ENCODE measurements at places on chromosomes 16 and 17. TPM values are rescaled to one million over a fixed set of nuclear protein-coding genes. Genes with fewer than 3 reads are reported as not detected.

DNA sequence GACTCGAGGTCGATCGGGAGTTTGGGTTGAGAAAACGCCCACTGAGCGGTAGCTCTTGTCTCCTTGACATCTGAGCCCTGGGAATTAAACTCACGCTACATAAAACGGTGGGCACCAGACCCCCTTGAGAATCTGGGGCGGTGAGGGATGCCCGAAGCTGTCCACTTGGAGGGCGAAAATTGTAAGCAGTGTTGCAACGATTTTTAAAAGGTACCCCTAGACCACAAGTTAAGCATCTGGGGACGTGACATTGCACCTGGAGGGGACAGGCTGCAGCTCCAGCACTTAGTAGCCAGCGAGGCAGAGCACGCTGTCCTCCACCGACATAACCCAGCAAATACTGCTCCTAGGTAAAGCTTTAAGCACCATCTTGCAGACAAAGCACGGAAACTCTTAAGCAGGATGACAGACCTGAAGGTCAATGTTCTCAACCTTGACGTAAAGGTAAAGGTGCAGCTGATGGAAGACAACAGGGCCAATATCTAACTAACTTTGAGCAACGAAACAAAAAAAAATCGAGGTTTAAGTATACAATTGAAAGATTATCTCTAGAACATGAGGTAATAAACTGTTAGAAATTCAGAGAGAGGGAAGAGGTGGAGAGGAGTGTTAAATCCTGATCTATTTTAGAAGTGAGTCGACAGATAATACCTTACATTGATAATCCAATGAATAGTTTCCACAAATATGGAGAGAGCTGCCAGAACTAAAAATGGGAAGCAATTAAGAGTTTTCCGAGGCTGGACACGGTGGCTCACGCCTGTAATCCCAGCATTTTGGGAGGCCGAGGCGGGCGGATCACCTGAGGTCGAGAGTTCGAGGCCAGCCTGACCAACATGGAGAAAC lies 921 bp upstream of the CDR2 start:
- DNase-seq: no peak

GRCh38 chr17:62718429-62718828 lies 89.7 kb downstream of the MARCHF10 start:
- no peak for DNase-seq

DNA sequence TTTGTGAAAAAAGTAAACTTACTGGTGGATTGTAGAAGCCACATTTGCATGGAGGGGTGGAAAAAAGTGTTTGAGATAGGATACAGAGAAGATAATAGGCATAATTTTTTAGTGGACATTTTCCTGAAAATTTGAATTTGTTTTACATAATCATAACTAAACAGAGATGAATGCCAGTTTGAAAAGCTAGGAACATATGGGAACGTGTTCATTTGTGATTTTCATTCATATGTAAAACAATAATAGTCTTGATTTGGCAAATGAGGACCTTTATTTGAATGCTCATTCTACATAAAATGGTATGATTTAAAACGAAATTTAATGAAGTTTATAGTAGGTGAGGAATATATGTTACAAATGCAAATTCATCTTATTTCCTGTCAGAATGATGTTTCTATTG lies 263.9 kb downstream of the BCAS3 start:
- no peak for DNase-seq

GRCh38 chr16:23367564-23367963 lies 65.5 kb downstream of the SCNN1B start:
- DNase-seq: no peak

DNA sequence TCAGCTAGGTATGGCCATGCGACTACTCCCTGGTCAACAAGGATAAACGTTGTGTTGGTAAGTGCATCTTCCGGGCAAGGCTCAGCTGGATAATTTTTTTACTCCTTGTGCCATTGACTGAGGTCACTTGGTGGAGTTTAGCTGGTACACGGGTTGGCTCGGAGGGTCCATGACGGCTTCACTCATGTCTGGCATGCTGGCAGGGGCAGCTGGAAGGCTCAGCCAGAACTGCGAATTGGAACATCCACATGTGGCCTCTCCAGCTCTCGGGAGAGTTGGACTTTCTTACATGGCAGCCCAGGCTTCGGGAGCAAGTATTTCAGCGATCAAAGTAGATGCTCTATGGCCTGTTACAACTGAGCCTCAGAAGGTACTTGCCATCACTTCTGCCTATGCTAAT lies 31.5 kb upstream of the CRYBA1 start:
- no peak for DNase-seq

DNA sequence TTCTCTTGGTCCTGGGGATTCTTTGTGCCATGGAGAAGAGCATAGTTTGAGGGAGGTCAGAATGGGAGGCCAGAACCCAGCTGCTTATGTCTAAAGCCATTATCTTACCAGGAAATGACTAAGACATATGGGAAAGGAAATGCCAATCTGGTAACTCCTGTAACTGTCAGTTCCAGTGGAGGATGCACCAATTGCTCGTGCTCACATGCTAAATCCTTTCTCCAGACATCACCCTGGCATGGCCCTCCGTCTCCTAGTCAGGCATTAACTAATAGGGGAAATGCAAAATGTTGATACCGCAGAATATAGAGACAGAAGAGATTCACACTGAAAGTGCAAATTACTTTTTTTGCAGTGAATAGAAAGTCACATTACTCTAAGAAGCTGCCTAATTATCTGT lies 255.6 kb upstream of the HSBP1 start:
- DNase-seq: no peak

MVP gene
- 32.7 TPM for total RNA-seq

NATD1 gene
- total RNA-seq: 19.5 TPM

Measured in heart right ventricle (tissue), 16 donors.